ENCODE measurements at places on chromosomes 4 and X.
A peak's percentile ranks its signal among the peaks of the same experiment; 100 is the strongest.

DNA sequence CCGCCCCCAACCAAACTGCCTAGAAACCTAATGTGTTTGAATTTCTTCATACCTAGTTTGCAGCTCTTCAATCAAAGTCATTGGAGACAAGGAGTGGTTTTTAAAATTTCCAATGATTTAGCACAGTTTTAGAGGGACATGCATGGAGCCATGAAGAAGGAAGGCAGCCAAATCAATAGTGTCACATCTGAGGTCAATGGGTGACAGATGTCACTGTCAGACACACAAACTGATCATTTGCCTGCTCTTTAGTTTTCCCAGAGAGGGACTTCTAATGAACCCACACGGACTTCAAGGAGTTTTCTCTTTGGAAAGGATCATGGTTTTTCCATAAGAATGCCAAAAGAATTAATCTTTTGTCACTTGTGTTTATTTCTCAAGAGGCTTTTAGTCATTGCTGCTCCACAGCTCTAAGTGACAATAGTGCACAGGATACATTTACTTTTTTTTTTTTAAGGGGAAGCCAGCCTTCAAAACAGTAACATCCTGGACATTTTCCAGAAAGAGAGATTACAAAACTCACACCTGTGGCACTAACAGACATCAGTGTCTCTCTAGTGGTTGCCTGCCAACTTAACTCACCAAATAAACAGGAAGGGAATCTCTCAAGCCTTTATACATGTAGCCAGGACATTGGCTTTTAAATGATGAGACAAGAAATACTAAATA is 251.1 kb upstream of the DIAPH2 start:
- DNase-seq = no peak

GRCh38 chr4:104417357-104417882 is 77.3 kb downstream of the CXXC4 start:
- no peak for DNase-seq

GRCh38 chr4:15771216-15772058 is 6.7 kb upstream of the CD38 start:
- DNase-seq = no peak

DNA sequence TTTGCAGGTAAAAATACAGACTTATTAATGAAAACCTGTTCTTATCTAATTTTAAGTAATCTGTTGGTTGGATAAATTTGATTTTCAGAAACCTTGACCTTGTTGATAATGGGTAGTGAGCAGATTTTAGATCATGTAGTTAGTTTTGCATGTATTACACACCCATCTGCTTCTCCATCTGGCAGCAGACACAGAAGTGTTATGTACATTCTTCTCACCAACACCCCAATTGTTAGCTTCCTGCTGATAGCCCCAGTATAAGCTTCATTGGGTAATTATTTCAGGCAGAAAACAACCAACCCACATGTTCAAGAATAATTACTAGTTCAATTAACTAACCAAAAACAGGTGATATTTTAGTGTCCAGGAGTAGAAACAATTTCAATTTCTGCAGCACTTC is 1740.5 kb upstream of the AGA start:
- DNase-seq = no peak

DNA sequence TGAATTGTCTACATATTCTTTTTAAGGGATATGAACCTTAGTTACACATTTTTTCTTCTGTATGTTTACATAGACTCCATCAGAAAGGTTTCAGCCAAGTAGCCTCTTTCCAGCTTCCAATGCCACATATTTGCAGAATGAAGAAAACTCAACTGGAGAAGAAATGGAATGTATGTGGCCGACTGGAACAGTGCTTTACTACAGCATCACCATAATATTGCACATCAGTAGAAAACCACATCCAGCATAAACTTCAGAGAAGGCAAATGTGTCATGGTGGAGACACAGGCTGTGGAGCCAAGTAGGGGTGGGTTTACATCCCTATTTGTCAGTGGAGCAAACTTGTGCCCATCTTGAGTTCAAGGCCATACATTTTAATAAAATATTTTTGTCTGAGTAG is 204.8 kb upstream of the LDB2 start:
- DNase-seq = no peak

DNA sequence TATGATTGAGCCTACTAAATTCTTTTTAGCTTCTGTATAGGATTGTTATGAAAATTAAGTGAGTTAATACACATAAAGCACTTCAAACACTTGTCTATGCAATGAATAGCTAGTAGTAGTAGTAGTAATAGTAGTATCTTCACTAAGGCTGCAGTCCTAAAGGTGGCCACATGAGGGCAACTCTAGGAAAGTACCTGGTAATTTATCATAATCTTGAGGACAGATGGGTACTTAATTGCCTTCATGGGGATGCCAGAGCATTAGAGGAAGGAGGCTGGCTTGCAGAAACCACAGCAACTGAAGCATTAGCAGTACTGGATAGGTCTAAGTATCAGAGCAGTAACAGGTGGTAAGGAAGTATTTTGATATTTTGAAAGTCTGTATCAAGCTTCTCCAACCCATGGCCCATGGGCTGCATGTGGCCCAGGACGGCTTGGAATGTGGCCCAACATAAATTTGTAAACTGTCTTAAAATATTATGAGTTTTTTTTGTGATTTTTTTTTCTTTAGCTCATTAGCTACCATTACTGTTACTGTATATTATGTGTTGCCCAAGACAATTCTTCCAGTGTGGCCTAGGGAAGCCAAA is 17.3 kb downstream of the NIPAL1 start:
- no peak for DNase-seq

DNA sequence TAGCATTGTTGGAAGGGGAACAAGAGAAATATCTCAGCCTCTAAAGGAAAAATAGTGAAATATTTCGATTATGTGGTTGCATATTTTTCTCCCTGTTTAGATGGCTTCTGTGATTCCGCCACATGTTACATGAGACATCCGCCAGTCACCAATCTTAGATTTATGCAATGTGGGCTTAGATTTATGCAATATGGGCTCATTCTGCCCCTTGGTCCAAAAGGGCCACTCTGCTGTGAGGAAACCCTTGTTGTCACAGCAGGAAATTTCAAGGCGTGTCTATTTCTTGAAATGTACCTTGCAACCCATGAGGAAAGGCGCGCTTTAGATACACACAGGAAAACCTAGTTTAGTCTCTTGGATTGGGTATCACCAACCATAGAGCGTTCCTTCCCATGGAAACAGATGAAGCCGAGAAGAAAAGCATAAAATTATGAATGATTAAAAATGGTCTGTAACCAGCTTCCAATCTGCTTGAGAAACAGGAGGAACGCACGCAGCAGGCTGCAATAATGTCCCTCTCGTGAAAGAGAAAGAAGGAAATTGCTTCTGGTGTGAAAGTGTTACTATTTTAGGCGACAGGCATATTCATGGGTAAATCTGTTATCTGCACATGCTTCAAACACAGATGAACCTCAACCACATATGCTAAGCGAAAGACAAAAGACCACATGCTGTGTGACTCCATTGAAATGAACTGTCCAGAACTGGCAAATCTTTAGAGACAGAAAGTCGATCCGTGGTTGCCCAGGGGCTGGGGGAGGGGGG is 3.7 kb downstream of the RS1 start:
- DNase-seq = peak; percentile 54

DNA sequence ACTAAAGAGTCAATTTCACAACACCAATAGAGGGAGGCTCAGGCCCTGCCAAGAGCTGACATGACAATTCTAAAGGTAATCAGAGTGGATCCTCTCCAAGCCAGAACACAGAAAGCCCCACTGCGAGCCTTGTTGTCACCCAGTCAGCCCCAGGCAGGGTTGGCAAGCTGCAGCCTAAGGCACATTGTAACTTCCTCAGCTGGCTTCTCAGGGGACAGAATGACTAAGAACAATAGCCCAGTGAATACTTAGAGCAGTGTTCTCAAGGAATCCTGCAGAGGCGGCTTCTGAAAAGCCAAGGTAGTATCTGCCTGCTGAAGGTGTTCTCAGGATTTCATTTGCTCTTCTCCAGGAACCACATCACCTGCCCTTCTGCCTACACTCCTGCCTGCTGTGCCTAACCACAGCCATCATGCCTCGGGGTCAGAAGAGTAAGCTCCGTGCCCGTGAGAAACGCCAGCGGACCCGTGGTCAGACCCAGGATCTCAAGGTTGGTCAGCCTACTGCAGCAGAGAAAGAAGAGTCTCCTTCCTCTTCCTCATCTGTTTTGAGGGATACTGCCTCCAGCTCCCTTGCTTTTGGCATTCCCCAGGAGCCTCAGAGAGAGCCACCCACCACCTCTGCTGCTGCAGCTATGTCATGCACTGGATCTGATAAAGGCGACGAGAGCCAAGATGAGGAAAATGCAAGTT is at the start of gene MAGEB4:
Gene MAGEB4, plus strand, starts transcription at position 277 of the 692 bp plus-strand sequence. Its CDS starts 136 bp downstream, at position 413.
- DNase-seq = no peak

- no peak for DNase-seq
Measured at GRCh38 chr4:149790172-149790907, 25.3 kb downstream of the IQCM start.

GRCh38 chr4:160864253-160864652 is 1299.5 kb downstream of the FSTL5 start:
- DNase-seq = no peak

GRCh38 chrX:2707334-2707760 is 16.3 kb downstream of the CD99 start:
- peak; percentile 48 for DNase-seq

GRCh38 chrX:100747090-100747489 is 15.2 kb upstream of the SYTL4 start:
- no peak for DNase-seq

DNA sequence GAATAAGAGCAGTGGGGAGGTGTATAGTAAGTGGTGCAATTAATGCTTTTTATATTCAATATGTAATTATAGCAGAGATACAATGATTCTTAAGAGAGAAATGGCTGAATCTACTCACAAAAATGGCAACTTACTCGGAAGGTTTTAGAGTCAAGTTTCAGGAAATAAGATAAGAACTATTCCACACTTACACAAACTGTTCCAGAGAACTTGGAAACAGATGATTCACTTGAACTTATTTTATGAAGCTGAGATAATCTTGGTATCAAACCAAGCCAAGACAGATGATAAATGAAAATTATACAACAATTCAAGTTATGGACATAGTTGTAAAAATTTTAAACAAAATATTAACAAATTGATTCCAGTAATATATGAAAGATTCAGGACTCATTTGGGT is 311.3 kb upstream of the HS3ST1 start:
- DNase-seq = no peak

DNA sequence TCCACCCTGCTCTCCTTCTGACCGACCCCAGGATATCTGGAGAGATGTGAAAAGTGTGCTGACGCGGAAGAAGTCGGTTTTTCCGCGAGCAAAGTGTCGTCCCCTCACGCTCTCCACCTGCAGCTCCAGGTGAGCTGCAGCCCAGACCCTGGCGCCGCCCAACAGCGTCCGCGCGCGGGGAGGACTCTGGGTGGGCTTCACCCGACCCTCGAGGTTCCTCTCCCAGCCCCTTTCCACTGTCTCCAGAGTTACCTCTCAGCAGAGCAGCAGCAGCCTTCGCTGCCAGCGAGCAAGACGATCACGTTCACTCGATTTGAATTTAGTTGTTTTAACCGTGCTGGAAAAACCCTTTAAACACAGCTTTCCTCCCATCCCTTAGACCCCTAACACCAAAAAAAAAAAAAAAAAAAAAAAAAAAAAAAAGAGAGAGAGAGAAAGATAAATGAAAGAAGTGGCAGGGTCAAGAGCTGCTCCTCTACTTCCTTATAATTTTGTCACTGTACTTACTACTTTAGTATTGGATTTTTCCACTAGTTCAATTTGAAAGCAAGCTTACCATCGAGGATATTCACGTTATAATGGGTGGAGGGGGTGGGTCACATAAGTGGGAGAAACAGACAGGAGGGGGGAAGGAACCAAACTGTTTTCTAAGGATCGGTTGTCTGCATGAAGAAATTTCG is 758 bp upstream of the NR3C2 start:
- no peak for DNase-seq

DNA sequence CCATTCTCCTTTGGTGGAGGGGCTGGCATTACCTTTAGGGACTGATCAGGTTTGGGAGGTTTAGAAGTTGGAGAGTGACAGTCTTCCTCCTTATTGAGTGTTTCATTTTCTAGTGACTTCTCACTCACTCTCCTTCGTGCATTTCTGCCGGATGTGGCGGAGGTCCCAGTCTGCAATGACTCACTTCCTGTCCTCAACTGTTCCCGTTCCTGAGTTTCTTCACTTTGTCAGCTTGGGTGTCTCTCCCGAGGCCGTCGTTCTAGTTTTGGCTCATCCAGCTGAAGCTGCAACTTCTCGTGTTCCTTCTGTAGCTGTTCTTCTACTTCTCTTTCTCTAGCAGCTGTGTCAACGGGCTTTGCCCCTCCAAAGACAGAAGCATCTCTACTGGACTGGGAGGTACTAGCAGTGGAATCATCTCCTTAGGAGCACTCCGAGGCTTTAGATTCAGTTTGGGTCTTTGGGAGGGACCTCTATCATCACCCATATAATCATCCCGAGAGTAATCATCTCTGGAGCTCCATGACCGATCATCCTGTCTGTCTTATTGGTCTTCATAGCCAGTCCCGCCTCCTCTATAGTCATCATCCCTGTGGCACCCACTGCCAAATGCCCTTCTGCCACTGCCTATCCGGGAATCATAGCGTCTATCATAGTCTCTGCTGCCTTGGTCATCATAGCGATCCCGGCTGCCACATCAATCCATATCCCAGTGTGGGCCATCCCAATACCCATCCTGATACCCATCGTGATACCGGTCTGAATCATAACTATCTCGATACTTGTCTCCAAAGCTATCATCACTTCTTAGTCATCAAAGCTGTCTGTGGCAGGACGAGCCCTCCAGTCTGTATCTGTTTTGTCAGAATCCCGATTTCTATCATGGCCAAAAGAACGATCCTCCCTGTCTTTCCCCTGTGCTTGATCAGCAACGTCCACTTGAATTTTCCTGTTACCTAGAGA is 35.3 kb upstream of the VSIG4 start:
- no peak for DNase-seq

DNA sequence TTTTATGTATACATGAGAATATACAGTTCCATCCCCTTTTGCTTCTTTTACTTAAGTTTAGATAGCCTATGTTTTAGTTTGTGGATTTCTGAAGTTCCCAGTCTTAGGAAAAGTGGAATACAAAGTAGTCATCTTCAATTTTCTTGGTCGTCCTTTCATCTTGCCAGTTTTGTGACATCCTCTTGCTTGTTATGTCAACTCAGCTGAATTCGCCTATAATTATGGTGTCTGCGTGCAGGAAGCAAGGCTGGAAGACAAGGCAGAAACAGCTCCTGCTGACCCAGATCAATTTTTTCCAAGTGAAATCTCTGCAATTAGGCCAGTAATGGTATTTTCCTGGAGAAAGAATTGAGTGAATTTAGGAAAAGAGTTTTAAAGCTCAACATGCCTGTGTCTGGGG is 28.1 kb upstream of the NYX start:
- no peak for DNase-seq

- peak; percentile 1 for DNase-seq
Measured at GRCh38 chrX:87961471-87961870, 443.9 kb downstream of the KLHL4 start.

DNA sequence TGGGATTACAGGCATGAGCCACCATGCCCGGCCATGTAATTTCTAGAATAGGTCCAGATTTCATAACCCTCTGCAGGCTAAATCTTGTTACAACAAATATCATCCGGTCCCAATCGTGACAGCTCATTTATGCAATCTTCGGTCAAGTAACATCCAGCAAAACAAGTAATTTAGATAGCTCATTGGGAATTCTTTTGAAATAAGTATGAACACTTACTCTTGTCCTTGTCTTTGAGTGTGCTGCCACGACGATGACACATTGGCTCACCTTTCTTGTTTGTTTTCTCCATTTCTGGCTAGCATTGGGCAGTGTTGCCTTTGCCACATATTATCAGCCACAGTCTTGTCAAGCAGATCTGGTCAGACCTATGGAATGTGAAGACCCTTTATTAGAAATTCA is 92.0 kb downstream of the PHEX start:
- DNase-seq = no peak

- no peak for DNase-seq
Measured at GRCh38 chrX:134244043-134244442, 7.1 kb downstream of the CCDC160 start.

GRCh38 chr4:101419336-101420135 is 72.2 kb upstream of the PPP3CA start:
- peak; percentile 41 for DNase-seq

Measured in large intestine (tissue), 12 donors.